Choroid plexus epithelial cell (primary cell): ENCODE measurements at places on chromosomes 7 and 10.

DNA sequence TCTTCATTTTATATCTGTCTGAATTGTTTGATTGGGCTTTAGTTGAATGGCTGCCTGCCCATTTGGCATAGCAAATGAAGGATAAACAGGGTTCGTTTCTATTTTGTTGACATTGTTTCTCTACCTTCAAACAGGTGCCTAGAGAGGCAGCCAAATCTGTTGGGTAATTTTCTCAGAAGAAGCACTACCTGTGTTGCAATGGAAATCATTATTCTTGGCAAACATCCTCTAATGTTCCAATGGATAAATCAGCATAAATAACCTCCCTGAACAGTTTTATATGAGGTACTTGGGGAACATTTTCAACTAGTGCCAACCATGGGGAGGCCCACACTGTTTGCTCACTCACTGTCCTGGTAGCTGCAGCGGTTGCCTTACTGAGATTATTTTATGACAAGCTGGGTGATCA is 64.4 kb upstream of the PLPP4 start:
- no peak for DNase-seq

- no peak for DNase-seq
Observed at GRCh38 chr7:81014908-81015307, 96.1 kb upstream of the SEMA3C start.

GRCh38 chr10:102462512-102463054 is 11.2 kb upstream of the C10orf95 start:
- DNase-seq: no peak

GRCh38 chr10:88270871-88271713 is 312.0 kb downstream of the RNLS start:
- DNase-seq: peak; percentile 73
